ENCODE measurements at places on chromosomes 7 and 10.

GRCh38 chr7:119925581-119926289 is 347.2 kb upstream of the KCND2 start:
- no peak for DNase-seq

DNA sequence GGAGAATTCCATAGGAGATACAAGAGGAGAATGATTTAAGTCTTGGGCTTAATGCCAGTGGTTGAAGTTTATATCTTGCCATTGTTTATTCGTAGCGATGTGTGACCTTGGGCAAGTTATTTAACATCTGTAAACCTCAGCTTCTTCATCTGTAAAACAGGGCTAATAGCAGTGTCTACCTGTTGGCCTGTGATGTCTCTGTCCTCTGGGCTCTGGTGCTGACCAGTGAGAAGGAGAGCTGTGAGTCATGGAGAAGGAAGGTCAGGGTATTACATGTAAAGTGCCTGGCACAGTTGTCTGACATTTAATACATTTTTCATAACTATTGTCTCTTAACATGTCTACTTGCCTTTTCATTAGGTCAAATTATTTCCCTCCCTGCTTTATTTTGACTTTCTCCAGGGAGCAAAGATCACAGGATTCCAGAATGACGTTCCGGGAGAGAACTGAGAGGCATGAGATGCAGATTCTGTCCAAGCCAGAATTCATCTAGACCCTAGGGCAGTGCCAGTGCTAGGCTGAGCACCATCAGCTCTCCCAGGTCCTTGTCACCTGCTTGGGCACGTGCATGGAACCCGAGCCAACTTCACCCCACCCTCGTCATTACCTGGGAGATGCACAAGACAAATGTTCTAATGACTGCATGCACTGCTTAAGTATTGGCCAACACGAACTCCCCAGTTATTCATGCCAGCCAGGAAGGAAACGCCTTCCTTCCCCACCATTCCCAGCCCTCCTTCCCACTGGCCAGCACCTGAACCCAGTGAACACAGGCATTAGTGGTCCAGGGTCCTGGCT is 187.9 kb downstream of the DPY19L1 start:
- DNase-seq: peak; percentile 46

- no peak for DNase-seq
Measured at GRCh38 chr7:17985473-17986239, 42.0 kb downstream of the PRPS1L1 start.

GRCh38 chr7:10121631-10122030 is 852.0 kb upstream of the PHF14 start:
- DNase-seq: no peak

GRCh38 chr10:10055656-10056442 is 961.8 kb upstream of the CELF2 start:
- no peak for DNase-seq

GRCh38 chr10:8568401-8568800 is 513.9 kb downstream of the GATA3 start:
- DNase-seq: no peak

GRCh38 chr7:117990834-117991233 is 117.6 kb upstream of the CTTNBP2 start:
- DNase-seq: no peak

GRCh38 chr7:47817917-47818316 is 130.3 kb downstream of the PKD1L1 start:
- DNase-seq: no peak

DNA sequence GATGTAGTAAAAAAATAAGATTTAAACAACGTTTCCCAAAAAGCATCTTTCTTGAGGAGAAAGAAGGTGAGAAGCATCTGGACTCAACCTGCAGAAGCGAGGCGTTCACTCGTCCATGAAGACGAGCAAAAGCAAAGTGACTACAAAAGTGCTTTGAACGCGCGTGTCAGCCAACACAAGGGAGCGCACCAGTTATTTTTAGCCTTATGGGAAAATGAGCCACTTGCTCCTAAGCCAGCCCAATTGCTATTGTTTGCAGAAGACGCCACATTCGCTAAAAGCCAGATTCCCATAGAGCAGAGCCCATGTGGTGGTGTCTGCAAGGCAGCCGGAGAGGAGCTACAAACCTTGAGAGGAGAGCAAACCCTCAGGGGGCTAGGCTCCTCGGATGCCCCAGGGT is 122.5 kb downstream of the FAM53B start:
- DNase-seq: no peak

GRCh38 chr10:126729314-126729870 is 58.9 kb upstream of the C10orf90 start:
- DNase-seq: no peak

DNA sequence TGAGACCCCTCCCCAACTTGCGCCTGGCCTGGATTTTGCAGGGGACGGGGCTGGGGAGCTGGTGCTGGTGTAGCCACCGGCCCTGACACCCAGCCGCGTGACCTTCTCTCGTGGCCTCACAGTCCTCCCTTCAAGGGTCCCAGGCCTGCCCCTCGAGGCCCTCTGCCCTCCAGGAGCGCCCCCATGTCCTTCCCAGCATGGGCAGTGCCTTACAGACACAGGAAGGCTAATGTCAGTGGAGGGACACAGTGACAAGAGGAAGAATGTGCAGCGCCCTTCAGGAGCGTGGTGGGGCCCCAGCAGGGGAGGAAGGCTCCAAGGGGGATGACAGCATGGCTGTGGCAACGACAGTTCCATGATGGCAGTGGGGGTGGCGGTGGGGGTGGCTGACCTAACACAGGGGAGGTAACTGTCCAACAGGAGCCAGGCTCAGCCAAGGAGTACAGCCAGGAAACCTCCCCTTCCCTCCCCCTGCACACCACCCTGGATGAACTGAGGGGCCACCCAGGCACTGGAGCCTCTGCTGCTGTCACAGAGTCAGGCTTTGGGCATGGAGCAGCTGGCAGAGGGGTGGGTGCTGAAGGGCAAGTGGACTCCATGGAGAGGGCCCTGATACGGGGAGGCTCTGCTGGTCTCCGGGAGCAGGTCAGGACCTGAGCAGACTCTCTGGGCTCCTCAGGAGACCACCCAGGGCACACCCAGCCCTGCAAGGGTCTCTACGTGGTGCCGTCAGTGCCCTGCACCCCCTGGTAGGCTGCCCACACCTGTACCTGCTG is 76.0 kb upstream of the RET start:
- DNase-seq: no peak

DNA sequence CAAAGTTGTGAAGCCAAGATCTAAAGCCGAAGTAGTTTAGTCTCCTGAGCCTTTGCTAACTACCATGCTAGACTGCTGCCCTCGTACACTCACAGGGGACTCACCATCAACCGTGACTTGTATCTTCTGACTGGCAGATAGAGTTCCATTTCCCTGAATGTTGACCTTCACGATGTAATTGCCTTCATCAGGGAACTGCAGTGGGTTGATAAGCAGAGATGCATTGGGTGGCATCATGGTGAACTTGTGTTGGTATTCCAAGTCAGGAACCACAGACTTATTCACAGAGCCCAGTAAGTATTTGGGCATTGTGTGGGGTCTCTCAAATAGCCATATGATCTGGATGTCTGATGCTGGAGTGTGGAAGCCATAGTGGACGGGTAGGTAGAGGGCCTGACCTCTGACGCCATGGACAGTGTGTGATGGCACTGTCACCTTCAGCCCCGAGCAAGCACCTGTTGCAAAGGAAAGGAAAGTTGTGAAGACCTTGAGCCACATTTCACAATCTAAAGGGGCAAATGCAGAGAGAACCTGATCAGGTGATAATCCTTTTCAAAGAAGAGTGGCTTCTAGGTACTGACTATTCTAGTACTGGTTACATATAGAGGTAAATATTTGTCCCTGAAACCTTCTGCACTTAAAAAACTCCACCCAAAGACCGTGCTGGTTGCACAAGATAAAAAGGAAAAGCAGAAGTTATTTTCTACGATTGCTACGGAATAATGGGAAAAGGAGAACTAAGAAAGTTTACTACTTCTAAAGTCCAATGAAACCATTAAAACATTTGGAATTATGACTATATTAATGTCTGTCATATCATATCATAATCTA is 7.1 kb downstream of the HEPACAM2 start:
- no peak for DNase-seq

DNA sequence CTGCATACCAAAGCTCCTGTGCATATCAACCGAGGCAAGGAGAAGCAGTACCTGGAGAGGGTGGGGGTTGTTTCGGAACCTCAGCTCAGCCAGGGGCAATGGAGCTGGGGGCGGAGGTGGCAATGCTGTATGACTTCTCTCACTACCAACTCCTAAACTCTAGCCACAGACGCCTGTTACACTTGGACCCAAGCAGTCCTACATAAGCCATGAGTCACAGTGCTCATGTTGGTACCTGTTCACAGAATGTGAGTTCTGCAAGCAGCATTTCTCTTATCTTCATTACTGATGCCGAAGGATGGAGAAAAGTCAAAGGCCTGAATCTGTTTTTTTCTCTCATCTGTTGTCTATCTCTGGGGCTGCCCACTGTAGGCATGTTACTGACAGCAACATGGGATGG is 3.2 kb upstream of the RAB18 start:
- DNase-seq: no peak

DNA sequence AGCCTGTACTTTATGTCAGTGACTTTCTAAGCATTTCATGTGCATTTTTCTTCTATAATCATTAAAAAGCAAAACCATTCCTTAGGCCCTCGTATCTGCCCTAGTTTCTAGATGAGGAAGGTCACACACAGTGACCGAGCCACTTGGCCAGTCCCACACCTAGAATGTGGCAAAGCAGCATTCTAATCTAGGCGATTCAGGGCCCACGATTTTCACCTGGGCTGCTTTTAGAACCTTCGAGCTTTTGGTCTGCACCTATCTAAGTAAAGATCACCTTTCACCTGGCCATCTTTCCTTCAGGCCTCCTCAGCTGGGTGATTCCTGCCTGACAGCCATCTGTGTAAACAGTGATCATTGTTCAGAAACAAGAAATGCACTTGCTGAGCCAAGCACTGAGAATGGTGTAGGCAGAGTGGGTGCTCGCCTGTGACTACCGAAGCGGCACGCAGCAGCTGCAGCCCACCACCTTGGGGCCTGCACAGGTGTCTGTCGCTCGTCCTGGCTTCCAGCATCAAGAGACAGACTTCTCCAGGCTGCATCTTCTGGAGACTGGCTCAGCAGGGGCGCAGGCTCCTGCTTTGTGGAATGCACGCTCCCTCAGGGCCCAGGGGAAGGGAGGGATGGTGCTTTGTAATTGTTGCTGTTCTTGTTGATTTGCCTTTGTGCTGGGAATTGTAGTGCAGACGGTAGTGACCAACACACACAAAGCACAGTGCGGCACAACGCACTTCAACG is 149.0 kb upstream of the INSYN2A start:
- no peak for DNase-seq

GRCh38 chr10:60828489-60828852 is 50.2 kb downstream of the CDK1 start:
- DNase-seq: no peak

DNA sequence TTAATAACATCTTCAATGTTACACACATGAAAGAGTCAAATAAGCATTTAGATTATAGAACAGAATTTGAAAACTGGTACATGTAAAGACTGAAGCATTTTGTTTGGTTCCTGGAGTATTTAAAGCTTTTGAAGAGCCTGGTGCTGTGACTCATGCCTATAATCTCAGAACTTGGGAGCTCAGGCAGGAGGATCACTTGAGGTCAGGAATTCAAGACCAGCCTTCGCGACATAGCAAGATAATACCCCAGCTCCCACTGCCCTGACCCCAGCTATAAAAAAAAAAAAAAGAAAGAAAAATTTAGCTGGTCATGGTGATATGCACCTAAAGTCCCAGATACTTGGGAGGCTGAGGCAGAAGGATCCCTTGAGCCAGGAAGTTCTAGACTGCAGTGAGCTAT is 87.8 kb downstream of the HDAC9 start:
- no peak for DNase-seq

- no peak for DNase-seq
Measured at GRCh38 chr7:81690251-81690650, 79.6 kb downstream of the HGF start.

DNA sequence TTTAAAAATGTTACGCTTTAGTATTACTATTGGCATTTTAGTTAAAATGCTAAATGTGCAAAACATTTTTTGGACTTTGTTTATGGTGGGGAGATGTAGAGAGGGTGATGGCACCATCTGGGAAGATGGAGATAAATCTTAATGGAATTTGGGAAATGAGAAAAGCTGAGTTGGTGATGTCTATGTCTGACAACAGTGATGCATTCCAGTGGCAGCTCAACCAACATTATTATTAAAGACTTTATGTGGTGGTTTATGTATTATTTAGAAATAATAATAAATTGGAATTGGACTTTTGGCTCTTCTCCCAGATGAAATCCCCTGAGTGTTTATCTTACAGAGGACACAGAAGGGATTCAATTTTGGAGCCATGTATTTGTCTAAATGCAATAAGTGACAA is 77.6 kb downstream of the SEC23IP start:
- no peak for DNase-seq

- no peak for DNase-seq
Measured at GRCh38 chr10:89921403-89921802, 220.0 kb downstream of the KIF20B start.

DNA sequence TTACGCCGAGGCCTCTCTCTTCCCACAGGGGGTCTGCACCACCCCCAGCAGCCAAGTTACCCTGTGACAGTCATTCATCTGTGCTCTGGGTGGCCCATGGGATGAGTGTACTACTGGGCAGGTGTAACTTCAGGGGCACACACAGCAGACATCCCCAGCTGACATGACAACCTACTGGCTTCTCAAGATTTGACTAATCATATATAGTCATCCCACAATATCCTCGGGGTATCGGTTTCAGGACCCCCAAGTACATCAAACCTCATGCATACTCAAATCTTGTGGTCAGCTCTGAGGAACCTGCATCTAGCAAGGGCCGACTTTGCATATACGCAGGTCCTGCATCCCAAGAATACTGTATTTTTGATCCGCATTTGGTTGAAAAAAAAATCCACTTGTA is 336.9 kb upstream of the C7orf33 start:
- DNase-seq: no peak

DNA sequence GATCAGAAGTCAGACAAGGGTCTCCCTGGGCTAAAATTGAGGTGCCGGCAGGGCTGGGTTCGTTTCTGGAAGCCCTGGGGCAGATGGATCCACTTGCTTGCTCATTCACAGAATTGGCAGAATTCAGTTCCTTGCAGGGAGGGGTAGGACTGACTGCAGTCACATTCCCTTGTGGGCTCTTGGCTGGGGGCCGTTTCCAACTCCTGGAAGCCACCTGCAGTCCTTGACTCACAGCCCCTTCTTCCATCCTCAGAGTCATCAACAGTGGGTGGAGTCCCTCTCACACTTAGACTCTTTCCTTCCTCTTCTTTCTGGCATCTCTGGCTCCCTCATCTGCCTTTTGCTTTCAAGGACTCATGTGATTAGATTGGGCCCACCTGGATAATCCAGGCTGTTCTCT is 54.6 kb upstream of the NANOS1 start:
- no peak for DNase-seq

GRCh38 chr7:140082770-140083169 is 20.0 kb upstream of the PARP12 start:
- no peak for DNase-seq

GRCh38 chr7:117907049-117907640 is 33.9 kb upstream of the CTTNBP2 start:
- DNase-seq: no peak
